Right forelimb (tissue), 1 donor: ENCODE measurements at places on chromosomes 6 and 20.
A peak's percentile ranks its signal among the peaks of the same experiment; 100 is the strongest.

DNA sequence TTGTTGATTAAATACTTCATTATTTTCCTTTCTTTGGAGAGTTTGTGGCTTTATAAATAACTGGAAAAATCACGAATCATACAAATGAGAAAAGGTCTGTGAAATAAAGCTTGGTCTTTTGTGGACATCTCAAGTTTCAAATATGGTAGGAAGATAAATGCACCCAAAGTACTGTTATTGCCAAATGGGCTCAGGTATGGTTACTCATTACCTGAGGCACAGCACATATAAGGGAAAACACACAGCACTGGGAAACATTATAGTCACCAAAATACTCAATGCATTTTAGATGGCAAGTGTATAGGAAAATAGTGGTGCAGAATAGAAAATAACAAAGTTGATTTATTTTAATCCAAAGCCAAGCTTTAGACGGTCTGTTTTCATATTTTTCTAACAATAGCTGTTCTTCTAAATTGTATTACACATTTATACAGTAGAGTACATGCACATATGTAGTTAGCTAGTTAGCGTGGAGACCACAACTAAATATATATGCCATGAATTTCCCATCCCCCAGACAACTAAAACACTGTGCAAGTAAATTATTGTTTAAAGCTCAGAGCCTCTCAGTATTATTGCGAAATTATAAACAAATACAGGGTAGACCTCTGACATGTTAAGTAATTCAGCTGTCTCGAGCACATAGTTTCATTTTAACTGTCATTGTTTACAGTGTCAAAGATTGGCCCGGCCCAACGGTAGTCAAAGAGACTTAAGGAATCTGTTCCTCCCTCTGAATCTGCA lies 336.0 kb downstream of the SYNE1 start:
- no peak for DNase-seq

GRCh38 chr6:5866547-5867051 lies 140.1 kb downstream of the NRN1 start:
- no peak for DNase-seq

DNA sequence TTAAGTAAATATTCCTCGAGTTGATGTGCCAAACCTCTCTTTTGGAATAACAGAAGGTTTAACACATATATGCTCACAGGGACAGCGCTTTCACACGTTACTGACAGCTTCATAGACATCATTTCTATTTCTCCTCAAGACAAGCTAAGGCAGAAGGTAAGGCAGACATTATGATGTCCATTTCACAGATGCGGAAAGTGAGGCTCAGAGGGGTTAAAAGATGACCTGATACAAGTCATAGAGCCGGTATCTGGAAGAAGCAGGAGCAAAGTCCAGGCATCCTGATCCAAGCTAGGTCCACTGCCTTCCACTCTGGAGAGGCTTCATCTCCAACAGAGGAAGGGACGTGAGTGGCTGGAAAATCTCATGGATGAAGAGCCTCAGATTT lies 86.7 kb downstream of the FOXC1 start:
- DNase-seq: peak; percentile 21

DNA sequence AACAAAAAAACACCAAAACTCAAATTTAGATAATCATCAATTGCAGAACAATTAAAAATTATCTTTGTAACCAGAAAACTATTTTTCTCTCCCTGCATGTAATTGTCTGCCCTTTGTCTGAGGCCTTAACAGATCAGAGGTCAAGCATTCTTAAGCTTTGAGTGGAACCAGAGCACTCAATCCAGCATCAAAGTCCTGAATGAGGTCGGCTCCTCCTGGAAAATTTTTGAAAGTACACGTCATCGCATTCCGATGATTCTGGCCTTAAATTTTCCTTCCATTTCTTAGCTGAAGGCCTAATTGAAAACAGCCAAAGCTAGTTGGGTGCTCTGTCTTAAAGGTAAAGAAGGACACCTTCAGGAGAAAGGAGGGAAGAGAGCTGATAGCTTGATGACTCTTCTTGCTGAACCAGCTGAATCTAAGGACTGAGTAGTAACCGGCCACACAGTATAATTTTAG lies 510.2 kb upstream of the SULF2 start:
- peak; percentile 54 for DNase-seq

GRCh38 chr20:4533368-4534133 lies 188.2 kb upstream of the PRND start:
- DNase-seq: no peak

DNA sequence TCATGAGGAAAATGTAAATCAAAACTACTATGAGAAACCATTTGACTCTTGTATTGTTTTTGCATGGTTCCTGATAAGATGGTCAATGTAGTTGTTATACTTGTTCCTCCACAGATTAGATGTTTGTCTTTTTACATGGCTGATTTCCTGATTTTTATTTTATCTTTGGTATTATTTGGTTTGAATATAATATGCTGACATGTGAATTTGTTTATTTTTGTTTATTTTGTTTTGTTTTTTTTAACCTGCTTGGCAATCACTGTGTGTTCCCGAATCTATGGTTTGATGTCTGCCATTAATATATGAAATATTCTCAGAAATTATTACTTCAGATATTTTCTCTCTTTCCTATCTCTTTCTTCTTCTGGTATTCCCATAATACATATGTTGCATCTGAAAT lies 899.5 kb upstream of the ADGRB3 start:
- DNase-seq: no peak
